Panc1 (cell line): ENCODE measurements at places on chromosomes 1 and 21.

GRCh38 chr1:239802275-239802674 is 289.4 kb upstream of the FMN2 start:
- DNase-seq, result no peak

DNA sequence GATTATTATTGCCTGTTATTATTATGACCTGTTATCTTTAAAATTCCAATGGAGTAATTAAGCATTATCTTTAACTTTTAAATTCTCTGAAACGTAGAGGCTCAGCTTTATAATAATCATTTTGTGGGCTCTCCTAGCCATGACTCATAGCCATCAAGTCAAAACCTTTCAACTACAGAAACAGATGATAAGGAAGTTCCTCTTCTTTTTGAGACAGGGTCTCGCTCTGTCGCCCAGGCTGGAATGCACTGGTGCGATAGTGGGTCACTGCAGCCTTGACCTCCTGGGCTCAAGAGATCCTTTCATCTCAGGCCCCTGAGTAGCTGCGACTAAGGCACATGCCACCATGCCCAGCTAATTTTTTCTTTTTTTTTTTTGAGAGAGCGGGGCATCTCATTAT is 43.5 kb downstream of the CHML start:
- DNase-seq, result no peak

GRCh38 chr1:100290291-100290690 is 24.3 kb downstream of the RTCA start:
- DNase-seq, result no peak

DNA sequence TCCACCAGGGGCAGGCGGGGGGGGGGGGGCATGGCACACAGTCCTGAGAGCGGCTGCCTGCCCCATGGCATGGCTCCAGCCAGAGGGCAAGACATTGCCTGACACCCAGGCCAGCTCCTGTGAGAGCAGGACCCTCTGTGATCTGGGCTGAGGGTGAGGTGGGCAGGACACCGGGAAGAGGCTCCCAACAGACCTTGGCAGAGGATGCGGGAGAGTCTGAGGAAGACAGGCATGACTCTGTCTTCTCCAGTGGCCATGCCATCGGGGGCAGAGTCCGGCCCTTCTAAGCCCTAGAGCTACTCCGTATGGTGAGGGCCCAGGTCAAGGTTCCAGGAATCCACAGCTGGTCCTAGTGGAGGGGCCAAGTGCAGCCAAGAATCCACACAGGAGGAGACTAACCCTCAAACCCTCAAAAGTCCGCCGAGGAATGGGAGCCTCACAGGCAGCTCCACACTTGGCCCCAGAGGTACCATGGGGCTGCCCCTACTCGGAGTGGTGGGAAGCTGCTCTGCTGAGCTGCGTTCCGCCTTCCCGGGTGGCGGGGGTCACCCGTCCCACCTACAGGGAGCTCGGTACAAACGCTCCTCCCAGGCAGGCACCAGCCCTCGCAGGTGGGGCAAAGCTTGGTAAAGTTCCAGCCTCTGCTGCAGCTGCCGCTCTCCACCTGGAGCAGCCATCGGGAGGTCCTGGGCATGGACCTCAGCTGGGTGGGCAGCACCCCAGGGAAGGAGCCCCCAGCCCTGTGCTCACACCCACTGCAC is 6.5 kb downstream of the ACTRT2 start:
- no peak for DNase-seq

DNA sequence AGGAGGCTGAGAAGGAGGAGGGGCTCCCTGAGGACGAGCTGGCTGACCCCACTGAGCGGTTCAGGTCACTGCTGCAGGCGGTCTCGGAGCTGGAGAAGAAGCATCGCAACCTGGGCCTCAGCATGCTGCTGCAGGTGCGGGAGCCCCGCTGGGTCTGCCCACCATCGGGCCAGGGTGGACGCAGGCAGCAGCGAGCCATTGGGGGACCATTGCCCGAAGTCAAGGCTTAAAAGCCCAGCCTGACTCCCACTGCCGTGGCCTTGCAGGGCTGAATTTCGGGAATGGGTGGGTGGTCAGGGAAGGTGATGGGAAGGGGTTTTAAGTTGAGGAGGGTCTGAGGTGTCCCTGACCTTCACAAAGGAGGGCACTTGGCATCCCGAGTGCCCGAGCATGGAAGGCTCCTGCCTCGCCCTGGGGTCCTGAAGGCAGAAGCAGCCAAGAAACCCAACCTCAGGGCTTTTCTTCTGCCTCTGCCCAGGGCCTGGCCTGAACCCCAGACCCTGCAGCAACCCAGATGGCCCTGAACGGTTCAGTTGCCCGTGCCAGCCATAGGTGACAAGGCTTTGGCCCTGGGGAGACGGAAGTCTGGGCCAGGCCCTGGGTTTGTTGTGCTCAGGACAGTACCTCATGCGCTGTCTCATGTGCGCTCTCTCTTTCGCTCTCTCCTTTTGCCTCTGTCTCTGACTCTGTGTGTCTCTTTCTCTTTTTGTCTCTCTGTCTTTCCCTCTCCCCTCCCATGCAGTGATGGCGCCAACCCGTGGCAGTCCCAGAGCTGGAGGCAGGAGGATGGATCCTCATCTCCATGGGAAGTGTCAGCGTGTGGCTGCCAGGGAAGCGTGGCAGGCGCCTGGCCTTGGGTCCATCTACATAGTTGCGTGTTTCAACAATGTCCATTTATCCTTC is 6.2 kb downstream of the RNF187 start:
- DNase-seq, result no peak

DNA sequence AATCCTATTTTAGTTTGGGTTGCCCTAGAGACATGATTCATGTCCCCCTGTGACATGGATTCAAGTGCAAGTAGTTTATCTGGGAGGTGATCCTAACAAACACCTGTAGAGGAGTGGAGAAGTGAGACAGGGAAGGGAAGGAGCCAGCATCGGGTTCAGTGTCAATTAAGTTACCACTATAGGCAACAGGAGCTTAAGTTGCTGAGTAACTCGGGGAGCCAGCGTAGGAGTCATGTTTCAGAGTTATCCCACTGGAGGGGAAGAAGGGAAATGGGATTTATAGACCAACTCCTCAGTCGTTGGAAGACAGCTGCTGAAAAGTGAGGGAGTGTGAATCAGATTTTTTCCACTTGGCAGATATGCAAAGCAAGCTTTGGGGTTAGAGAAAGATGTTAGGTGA is 54.9 kb downstream of the SLC30A7 start:
- DNase-seq, result no peak

GRCh38 chr1:92065042-92065441 is 10.2 kb downstream of the SETSIP start:
- DNase-seq, result no peak

GRCh38 chr1:196464480-196464941 is 143.7 kb downstream of the KCNT2 start:
- no peak for DNase-seq

GRCh38 chr1:23598424-23598823 is 39.1 kb upstream of the ID3 start:
- no peak for DNase-seq

- DNase-seq, result no peak
These were observed 139.2 kb upstream of the C1orf21 start for GRCh38 chr1:184247671-184248070.

DNA sequence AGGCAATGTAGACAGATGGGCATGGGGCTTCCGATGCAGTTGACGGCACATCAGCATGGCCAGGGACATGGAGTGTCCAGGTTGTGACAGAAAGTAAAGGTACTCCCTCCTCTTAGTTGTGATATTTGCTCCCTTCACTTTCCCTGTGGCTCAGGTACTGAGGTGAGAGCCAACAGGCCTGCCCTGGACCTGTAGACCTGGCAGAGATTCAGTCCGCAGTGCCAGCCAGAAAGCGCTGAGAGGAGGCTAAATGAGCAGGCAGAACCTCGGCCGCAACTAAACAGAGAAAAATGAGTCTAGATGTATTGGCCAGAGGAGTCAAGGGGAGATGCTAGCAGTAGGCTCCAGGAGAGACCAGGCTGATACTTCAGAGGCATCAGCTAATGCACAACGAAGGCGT is 22.6 kb upstream of the KCNK2 start:
- DNase-seq, result no peak

DNA sequence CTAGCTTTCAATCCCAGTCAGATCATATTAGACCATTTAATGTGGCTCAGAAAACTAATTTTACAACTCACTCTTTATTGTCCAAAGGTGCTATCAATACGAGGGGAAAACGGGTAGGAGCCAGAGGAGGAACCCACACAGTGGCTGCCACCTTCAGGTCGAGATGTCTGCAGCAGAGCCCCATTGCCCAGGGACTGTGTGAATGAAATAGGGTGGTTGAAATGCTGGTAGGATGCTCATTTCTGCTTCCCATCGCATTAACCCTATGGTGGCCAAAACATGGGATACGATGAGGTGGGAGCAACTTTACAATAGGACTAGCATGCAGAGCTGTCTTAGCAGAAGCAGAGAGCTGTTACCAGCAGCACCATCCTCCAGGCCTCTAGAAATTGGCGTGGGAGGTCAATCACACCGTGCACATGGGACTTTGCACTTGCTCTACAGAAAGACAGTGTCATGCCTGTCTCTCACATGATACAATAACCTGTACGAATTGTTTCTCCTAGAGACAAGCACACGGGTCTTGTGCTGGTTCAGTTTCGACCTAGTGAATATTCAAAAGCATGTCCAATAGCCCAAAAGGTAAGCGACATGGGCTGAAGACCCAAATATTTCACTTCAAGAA is 69.5 kb upstream of the DESI2 start:
- no peak for DNase-seq

DNA sequence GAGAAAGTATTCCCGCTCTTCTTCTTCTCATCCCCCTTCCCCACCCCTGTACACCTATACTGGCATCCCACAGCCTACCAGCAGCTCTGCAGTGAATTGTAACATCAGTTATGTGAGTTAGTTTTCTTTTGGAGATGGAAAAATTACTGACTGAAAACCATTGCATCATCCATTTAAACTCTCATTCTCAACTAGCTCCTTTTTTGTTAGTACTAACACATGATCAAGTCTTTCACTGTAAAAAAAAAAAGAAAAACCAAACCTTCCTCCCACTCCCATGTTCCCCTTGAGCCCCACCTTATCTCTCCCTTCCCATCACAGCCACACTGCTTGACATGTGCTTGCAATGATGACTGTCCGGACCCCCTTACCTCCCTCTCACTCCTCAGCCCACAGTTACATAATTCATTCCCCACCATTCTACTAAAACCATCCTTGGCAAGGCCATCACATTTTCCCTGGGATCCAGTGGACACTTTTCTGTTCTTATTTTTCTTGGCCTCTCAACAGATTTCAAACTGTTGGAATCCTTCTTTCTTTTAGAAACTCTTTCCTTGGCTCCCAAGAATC is 23.2 kb upstream of the RAVER2 start:
- DNase-seq, result no peak

DNA sequence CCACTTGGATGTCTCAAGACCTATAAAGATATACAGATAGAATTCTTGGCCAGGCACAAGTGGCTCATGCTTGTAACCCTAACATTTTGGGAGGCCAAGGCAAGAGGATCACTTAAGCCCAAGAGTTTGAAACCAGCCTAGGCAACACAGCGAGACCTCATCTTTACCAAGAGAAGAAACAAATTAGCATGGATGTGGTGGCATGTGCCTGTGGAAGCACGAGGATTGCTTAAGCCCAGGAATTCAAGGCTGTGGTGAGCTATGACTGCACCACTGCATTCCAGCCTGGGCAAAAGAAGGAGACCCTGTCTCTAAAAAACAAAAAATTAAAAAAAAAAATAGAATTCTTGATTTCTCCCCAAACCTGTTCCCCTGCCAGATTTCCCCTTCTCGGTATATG is 8.3 kb downstream of the ASAP3 start:
- no peak for DNase-seq

DNA sequence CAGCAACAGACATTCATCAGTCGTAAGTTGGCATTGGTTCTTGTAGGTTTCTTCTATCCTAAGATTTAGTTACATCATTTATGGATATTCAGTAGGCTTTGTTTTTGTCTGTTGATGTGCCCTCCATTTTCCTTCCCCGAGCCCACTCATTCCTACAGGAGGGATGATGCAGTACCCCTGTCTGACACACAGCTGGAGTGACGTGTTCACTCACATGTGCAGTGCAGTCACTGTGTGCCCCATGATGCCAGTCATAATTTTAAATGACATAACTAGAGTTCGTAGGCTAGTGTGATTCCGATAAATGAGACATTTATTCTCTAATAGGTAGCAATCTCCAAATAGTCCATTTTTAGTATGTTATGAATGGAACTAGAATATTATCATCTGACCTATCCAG is 438.4 kb downstream of the DSCAM start:
- DNase-seq, result no peak

DNA sequence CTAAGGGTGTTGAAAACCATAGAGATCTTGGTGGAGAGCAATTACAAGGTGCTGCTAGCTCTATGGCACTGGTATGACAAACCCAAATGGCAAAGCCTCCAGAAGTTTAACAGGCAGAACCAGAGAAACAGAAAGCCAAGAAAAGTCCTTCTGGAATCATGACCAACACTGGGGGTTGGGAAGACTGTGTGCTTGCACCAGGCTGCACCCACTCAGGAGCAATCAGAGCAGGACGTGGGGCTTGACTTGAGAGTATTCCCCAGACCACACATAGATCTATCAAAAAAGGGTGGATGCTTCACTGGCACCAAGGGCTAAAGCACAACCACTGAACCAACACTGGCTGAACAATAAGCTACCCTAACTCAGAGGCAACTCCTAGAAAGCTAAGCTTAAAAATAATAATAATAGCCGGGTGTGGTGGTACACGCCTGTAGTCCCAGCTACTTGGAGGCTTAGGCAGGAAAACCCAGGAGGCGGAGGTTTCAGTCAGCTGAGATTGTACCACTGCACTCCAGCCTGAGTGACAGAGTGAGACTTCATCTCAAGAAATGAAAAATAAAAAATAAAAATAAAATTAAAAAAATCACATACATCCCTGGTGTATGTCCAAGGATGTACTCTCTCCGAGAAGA is 20.1 kb upstream of the ENSA start:
- DNase-seq, result no peak

- DNase-seq, result no peak
These were observed at the start of gene NID1 for GRCh38 chr1:236064674-236065508. Gene NID1 (minus strand): TSS chr1:236065090. CDS start chr1:236065079, 11 bp downstream.

DNA sequence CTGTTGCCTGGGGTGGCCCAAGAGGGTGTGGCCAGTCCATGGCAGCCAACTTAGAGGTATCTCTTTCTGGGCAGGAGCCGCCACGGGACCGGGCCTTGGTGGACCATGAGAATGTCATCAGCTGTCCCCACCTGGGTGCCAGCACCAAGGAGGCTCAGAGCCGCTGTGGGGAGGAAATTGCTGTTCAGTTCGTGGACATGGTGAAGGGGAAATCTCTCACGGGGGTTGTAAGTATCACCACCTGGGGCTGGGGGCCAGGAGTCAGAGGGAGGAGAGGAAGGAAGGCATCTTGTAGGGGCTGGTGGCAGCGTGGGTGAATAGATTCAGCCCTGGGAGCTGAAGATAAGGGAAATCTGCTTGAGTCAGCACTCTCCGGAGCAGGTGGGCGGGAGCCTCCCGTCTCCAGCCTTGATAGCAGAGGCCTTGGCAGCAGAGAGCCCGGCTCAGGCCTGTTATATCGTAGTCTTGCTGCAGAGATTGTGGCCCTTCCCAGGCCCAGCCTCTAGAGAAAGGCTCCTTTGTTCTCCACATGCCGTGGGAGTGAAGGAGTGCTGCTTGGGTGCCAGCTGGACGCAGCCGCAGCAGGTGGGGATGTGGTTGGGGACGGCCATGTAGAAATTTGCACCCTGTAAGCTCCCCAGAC is 25.4 kb downstream of the PHGDH start:
- DNase-seq, result no peak
